NCI-H2171 (cell line): ENCODE measurements at places on chromosomes 6 and 20.
A peak's percentile ranks its signal among the peaks of the same experiment; 100 is the strongest.

GRCh38 chr6:47109281-47109680, 67.1 kb upstream of the ADGRF1 start:
- no peak for DNase-seq

DNA sequence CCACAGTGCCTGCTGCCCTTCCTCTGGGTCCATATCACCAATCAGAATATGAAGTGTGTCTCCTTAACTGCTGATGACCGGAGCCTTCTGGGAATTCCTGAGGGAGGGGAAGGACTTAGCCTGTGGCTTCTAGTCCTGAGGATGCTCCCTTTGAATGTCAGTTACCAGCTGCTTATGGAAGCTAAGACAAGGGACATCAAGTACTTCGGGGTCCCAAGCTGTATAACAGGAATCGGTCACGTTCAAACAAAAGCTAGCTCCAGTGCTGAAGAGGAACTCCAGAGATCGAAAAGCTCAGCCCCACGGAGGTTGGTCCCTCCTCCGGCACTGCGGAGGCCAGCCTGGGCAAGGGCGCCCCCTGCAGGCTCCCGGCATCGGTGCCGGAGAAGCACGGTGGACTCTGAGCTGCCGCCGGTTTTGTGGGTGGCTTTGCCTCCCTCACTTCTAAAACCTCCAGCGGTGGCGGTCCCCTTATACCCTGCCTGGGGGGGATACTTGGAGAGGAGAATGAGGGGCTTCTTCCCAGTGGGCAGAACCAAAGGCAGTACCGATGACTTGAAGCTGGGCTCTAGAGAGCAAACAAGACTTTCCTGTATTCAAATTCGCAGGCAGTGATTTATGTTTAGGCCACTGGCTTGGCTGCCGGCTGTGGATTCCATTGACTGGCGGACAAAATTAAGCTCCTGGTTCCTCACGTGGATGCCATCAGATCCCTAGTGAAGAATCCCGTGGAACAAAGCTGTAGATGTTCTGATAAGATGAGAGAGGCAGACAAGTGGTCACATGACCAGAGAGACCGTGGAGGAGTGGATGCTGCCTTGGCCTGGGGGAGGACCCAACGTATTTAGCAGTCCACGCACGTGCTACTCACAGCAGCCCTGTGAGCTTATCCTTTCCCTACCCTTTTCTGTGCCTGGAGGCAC, 16.2 kb upstream of the UBR2 start:
- DNase-seq, result peak; percentile 35

DNA sequence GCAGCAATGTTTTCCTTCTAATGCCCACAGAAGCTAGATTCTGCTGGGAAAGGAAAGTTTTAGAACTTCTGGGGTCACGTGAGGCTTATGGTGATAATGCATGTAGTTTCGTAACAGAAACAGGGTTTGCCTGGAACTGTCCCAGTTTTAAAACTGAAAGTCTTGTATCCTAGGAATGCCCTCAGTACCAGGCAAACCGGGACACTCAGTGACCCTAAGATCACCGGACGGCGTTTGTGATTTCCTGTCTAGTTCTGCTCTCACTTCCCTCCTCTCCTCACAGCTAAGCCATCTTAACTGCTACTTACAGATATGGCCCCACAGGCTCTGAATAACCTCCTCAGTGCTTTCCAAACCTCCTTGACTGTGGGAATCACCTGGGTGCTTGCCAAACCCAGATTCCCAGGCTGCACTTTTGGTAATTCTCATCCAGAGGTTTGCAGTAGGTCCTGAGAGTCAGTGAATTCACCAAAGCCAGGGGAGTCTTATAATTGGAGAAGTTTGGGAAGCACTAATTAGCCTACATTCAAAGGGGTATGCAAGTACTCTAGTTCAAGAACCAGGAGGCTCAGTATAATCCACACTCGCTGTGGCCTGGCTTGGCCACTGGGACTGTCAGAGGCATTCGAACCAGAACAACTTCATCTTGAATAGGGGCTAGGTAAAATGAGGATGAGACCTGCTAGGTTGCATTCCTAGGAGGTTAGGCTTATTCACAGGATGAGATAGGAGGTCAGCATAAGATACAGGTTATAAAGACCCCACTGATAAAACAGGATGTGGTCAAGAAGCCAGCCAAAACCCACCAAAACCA, 231.6 kb upstream of the MYLIP start:
- DNase-seq, result no peak

DNA sequence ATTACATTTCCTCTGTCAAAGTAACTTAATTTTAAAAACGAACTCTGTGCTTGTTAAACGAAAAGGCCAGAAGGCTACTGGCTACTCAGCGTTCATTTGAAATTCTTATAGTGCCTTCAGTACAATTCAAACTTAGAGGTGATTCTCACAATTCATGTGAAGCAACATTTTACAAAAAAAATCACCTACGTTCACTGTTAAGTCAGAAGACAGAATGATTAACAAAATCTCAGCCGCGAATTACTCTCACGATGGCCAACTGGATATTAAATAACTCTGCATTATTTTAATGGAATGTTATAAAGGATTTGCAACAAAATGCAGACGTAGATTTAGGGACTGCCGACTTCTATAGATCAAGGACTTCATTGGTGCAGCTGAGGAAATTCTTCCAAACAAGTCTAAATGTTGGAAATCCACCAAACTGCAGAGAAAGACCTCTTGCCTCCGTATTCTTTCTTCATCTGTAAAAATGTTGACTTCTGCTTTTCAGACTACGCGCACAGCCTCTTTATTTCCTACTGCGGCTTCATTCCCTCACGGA, 1.6 kb upstream of the QKI start:
- DNase-seq, result no peak

DNA sequence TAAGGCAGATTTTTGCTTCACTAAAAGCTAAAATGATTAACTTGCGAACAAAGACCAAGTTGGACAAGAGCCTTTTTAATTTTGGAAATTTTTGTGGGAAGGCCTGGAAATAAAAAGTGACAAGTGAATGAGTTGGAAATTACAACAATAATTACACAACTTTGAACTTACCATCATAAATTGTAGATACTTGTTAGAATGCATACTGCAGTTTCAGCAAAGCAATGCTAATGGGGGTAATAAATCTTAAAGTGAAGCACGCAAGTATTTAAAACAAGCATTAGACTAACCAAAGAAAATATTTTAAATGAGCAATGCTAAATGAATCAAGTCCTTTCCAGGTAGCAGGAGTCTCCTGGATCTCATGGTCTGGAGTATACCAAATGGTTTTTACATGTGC, 83.2 kb upstream of the EYA4 start:
- DNase-seq, result no peak

GRCh38 chr6:159068904-159069578, 24.2 kb upstream of the TAGAP start:
- DNase-seq, result no peak

- DNase-seq, result no peak
Measured at GRCh38 chr6:39211183-39211582, 18.1 kb downstream of the KCNK5 start.

GRCh38 chr6:157579467-157580031, 198.6 kb downstream of the ZDHHC14 start:
- no peak for DNase-seq

- no peak for DNase-seq
Measured at GRCh38 chr6:2643130-2643529, 107.6 kb downstream of the MYLK4 start.

DNA sequence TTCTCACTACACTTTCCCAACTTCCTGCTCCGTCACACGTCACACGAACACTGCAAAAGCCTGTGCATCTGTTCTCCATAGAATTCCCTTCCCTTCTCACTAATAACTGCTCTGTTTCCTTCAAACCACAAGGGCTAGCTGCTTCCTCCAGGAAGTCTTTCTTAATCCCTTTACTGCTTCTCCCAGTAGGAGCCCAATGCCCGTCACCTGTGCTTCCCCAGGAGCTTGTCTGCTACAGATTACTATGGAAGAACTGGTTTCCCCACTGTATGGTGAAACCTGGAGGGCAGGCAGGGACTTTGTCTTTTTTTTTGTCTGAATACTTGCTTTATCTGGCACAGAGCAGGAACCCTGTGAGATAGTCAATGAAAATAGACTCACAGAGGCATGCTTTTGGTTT, 444.7 kb upstream of the MAP3K7 start:
- no peak for DNase-seq

GRCh38 chr6:106254636-106255035, 70.9 kb downstream of the ATG5 start:
- no peak for DNase-seq

DNA sequence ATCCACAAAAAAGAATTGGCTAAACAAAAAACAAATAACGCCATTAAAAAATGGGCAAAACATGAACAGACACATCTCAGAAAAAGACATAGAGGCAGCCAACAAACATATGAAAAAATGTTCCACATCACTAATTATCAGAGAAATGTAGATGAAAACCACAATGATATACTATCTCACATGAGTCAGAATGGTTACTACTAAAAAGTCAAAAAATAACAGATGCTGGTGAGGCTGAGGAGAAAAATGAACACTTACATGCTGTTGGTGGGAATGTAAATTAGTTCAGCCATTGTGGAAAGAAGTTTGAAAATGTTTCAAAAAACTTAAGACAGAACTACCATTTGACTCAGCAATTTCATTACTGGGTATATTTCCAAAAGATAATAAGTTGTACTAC, 430.1 kb upstream of the JAG1 start:
- DNase-seq, result no peak

DNA sequence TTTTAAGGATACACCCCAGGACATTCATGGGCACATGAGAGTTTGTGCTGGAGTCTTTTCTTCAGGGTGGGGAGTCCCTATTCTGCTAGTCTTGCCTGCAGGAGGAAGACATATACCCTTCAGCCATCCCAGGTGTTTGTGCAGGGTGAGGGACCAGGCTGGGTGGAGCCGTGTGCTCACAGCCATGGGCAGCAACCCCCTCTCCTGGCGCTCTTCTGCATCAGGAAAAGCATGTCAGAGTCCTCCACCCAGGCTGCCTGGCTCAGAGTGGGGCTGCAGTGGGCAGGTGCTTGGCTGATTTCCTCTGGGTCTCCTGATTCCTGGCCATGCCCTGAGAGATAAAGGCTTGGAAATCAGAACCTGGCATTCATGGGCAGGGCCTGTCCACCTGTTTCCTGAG, 22.7 kb upstream of the MLN start:
- DNase-seq, result no peak

DNA sequence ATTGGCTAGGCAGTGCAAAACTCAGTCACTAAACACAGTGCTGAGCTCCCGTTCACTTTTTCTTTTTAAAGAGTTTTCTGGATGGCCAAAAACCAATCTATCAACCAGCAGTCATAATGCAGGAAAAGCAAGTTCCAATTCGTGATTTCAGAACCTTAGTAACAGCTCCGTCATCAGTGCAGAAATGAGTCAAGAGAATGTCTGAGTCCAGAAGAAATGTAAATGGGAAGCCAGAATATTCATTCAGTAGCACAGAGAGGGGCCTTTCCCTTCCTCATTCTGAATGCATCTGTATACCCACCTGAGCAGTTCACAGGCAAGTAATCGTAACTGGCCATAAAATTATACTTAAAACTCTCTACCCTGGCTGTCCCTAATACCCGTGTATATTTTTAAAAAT, 20.4 kb downstream of the HUS1B start:
- DNase-seq, result no peak
